ENCODE measurements at places on chromosomes 2 and 18. TPM values are rescaled to one million over a fixed set of nuclear protein-coding genes. Genes with fewer than 3 reads are reported as not detected.

Gene ERBB4
- 4.4 TPM for total RNA-seq

- H3K27me3 ChIP-seq, result no peaks in the 10 kb centered on the region
- H3K4me1 ChIP-seq, result no peaks in the 10 kb centered on the region
- H3K36me3 ChIP-seq, result no peaks in the 10 kb centered on the region
- no peak for DNase-seq
- H3K4me3 ChIP-seq, result no peak overlapping the region
Measured at GRCh38 chr2:189204322-189204941, 24.9 kb upstream of the COL5A2 start.

GRCh38 chr2:239186516-239187357 is 214.1 kb downstream of the HDAC4 start:
- H3K27ac ChIP-seq, result no peak overlapping the region
- H3K36me3 ChIP-seq, result peaks cover 2% of the 10 kb centered on the region
- no peaks in the 10 kb centered on the region for H3K4me1 ChIP-seq

- H3K27ac ChIP-seq, result peak overlapping the region; percentile 71
- peaks cover 42% of the 10 kb centered on the region for H3K4me1 ChIP-seq
- DNase-seq, result peak; percentile 77
- no peak overlapping the region for H3K4me3 ChIP-seq
- no peaks in the 10 kb centered on the region for H3K27me3 ChIP-seq
Measured at GRCh38 chr2:67561457-67561965, 164.4 kb downstream of the ETAA1 start.

GRCh38 chr2:105183555-105184323 is 57.8 kb upstream of the GPR45 start:
- no peaks in the 10 kb centered on the region for H3K27me3 ChIP-seq
- DNase-seq, result no peak
- no peaks in the 10 kb centered on the region for H3K4me1 ChIP-seq
- H3K36me3 ChIP-seq, result no peaks in the 10 kb centered on the region

DNA sequence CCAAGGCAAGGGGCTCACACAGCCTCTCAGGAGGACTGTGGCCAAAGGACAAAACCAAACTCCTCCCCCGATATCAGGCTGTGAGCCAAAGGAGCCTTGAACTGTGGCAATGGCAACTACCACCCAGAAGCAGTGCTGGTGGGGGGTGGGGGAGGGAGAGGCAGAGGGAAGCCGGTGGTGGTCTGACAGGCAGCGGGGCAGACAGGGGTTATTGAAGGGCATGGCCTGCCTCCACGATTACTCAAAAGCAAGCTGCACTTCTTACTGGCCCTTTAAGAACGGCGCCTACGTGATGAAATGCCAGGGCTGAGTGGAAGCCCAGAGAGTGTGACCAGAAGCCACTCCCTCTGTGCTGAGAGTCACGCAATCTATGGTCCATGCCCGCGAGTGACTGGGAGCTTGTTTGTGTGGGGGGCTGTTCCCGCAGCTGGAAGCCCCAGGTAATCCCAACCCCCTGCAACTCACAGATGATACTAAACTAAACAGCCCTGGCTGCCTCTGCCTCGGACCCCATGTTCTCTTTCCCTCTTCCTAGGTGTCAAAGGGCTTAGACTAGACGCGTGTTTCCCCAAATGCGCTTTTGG is 128.2 kb upstream of the CXCR4 start:
- no peaks in the 10 kb centered on the region for H3K36me3 ChIP-seq
- no peaks in the 10 kb centered on the region for H3K27me3 ChIP-seq
- no peak overlapping the region for H3K4me3 ChIP-seq
- DNase-seq, result peak; percentile 38

Measured in body of pancreas (tissue), 4 donors.